ENCODE measurements at places on chromosomes 4 and X. TPM values are rescaled to one million over a fixed set of nuclear protein-coding genes. Genes with fewer than 3 reads are reported as not detected.

MMRN1 gene
- total RNA-seq, result not detected

- H3K4me1 ChIP-seq, result no peaks in the 10 kb centered on the region
- no peak overlapping the region for H3K27ac ChIP-seq
- no peaks in the 10 kb centered on the region for H3K36me3 ChIP-seq
- no peak for DNase-seq
Observed at GRCh38 chrX:11888421-11888820, 130.4 kb downstream of the MSL3 start.

GRCh38 chr4:81786766-81787165, 315.1 kb upstream of the RASGEF1B start:
- peaks cover 16% of the 10 kb centered on the region for H3K4me1 ChIP-seq
- H3K36me3 ChIP-seq, result no peaks in the 10 kb centered on the region
- H3K27ac ChIP-seq, result no peak overlapping the region
- no peak for DNase-seq
- H3K4me3 ChIP-seq, result no peak overlapping the region

DNA sequence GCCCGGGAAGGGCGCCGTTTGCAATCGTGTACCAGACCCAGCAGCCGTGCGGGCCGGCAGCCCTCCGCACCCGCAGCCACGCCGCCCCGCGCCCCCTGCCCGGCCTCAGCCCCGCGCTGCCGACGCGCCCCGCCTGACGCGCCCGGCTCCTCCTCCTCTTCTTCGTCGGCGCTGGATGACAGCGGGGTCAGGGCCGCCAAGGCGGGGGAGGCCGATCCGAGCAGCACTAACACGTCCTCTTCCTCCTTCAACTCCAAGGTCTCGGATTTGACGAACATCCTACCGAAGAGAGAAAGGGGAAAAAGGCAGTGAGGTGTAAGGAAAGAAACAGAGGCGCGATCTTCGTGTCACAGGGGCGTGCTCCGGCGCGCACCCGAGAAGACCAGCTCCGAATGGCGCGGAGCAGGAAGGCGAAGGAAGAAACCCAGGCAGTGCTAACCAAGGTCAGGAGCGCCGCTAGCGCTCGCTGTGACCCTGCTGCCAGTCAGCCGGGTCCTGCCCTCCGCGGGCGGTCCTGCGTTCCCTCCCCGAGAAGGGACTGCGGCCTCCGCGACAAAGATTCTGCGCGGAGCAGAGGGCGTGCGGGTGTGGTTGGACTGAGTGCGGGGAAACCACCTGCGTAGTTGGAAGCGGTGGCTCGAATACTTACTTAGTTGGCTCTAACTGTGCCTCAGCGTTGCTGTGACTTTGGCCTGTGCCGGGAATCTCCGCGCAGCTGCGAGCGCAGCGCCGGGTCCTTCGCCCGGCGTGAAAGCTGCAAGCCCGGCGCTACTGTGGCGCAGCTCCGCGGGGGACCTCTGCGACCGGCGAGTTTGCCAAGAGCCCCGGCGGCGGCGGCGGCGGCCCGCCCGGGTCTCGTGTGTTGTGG, 548 bp downstream of the NEUROG2 start:
- H3K4me1 ChIP-seq, result peaks cover 42% of the 10 kb centered on the region
- H3K36me3 ChIP-seq, result peaks cover 5% of the 10 kb centered on the region
- H3K27ac ChIP-seq, result no peak overlapping the region

GRCh38 chr4:128906581-128906980, 97.1 kb downstream of the JADE1 start:
- H3K4me3 ChIP-seq, result no peak overlapping the region
- DNase-seq, result no peak
- no peaks in the 10 kb centered on the region for H3K27me3 ChIP-seq

DNA sequence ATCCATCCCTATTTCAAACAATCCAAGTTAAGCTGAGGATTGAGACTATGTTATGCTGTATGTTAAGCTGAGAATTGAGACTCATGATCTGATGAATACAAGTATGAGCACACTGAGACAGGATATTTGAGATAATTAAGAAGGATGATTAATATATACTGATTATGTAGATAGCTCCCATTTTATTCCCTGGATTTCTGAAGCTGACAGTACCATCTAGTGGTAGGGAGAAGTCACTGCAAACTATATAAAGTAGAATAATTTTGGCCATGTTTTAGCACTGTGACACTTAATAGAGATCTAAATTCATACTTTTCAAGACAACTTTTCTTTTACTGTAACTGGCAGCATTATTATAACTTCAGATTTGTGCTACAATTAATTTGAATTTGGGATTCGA, 63.8 kb upstream of the HPRT1 start:
- peaks cover 9% of the 10 kb centered on the region for H3K36me3 ChIP-seq
- no peak overlapping the region for H3K27ac ChIP-seq
- no peaks in the 10 kb centered on the region for H3K27me3 ChIP-seq
- no peak for DNase-seq
- H3K4me1 ChIP-seq, result peaks cover 2% of the 10 kb centered on the region

DNA sequence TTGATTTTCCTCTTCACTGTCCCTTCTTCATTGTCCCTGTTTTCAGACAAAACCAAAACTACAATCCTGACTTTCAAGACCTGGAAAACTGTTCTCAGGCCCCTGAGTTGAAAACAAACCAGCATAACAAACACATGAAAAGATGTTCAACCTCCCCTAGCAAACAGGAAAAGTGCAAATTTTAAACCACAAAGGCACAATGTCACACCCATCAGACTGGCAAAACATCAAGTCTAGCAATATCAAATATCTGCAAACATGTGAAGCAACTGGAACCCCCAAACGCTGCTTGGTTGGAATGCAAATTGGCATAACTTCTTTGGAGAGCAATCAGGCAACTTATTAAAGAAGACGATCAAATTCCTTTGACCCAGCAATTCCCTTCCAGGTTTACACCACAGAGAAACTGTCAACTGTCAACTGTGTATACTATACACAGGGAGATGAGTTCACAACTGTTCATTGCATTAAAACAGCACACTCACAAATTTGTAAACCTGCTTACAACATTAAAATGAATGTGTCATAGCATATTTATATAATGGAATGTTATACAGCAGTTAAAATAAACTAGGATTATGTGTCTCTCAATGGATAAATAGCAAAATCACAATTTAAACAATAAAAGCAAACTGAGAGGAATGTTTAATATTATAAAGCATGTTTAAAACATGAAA, 7.0 kb downstream of the USP46 start:
- no peak overlapping the region for H3K4me3 ChIP-seq
- H3K36me3 ChIP-seq, result peaks cover 21% of the 10 kb centered on the region
- peak overlapping the region; percentile 8 for H3K27ac ChIP-seq
- no peak for DNase-seq
- H3K27me3 ChIP-seq, result no peaks in the 10 kb centered on the region

NXF2 gene
- not detected for total RNA-seq

IRS4 gene
- not detected for total RNA-seq

DNA sequence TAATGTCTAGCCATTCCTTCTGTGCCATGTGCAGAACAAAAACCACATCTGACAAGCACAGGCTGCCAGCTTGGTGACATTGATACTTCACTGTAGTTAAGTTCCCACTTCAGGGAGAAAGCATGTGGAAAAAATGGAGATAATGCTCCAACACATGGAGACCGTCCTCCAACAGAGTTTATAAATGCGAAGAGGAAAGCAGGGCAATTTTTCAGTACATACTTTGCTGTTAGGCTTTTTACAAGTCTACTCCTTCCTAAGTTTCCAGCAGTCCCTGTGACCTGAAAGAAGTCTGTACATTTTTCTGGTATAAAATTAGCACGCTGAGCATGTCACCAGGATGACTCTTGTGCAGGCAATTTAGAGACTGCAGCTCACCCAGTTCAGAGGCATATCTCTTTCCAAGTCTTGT, 766.9 kb upstream of the IGFBP7 start:
- H3K4me3 ChIP-seq, result no peak overlapping the region
- no peaks in the 10 kb centered on the region for H3K4me1 ChIP-seq
- DNase-seq, result no peak
- H3K27ac ChIP-seq, result no peak overlapping the region
- H3K36me3 ChIP-seq, result no peaks in the 10 kb centered on the region
- H3K27me3 ChIP-seq, result no peaks in the 10 kb centered on the region

DNA sequence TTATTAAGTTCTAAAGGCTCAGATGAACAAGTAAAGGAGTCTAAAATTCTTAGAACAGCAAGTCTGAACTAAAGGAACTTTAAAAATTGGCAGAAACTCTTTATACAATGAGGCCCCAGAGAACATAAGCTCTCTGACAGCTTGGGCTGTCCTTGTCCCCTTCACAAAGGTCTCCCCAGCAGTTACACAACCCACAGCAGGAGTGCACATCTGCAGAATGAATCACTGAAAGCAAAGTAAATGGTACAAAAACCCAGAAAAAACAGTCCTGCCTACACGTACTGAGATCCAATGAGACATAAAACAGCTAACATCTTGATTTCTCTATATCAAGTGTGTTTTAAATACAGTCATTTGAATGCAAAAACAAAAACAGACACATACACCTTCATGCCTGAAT, 18.7 kb downstream of the RBBP7 start:
- peak overlapping the region; percentile 51 for H3K27ac ChIP-seq
- no peaks in the 10 kb centered on the region for H3K27me3 ChIP-seq
- H3K4me3 ChIP-seq, result no peak overlapping the region
- H3K36me3 ChIP-seq, result peaks cover 37% of the 10 kb centered on the region
- no peak for DNase-seq

GRCh38 chrX:118637997-118638396, 89.4 kb upstream of the IL13RA1 start:
- H3K4me3 ChIP-seq, result no peak overlapping the region
- no peaks in the 10 kb centered on the region for H3K27me3 ChIP-seq
- H3K4me1 ChIP-seq, result peaks cover 3% of the 10 kb centered on the region
- H3K27ac ChIP-seq, result no peak overlapping the region

DNA sequence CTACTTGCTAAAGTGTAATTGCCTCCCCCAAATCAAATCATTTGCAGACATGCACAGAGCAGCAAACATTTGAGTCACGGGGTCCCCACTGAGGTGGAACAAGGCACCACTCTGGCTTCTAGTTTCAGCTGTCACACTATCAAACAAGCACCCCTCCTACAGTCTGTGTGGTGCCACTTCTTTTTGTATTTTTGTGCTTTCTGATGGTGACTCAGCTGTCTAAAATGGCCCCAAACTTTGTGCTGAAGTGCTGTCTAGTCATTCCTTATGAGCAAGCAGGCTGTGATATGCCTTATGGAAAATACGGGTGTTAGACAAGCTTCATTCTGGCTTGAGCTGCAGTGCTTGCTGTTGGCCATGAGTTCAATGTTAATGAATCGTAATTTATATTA, 15.4 kb downstream of the IGFBP7 start:
- DNase-seq, result no peak
- no peaks in the 10 kb centered on the region for H3K36me3 ChIP-seq
- H3K4me1 ChIP-seq, result no peaks in the 10 kb centered on the region
- no peak overlapping the region for H3K27ac ChIP-seq
- H3K27me3 ChIP-seq, result peaks cover 16% of the 10 kb centered on the region

NSUN7 gene
- total RNA-seq, result 0.10 TPM

- DNase-seq, result no peak
- H3K36me3 ChIP-seq, result peaks cover 3% of the 10 kb centered on the region
- H3K27ac ChIP-seq, result no peak overlapping the region
- no peak overlapping the region for H3K4me3 ChIP-seq
- no peaks in the 10 kb centered on the region for H3K27me3 ChIP-seq
- H3K4me1 ChIP-seq, result no peaks in the 10 kb centered on the region
Observed at GRCh38 chrX:96984538-96984937, 100.8 kb downstream of the RPA4 start.

- no peaks in the 10 kb centered on the region for H3K4me1 ChIP-seq
- H3K27me3 ChIP-seq, result peaks cover 1% of the 10 kb centered on the region
- H3K36me3 ChIP-seq, result no peaks in the 10 kb centered on the region
- no peak overlapping the region for H3K4me3 ChIP-seq
Observed at GRCh38 chrX:17496407-17496806, 121.4 kb downstream of the NHS start.

ANKRD50 gene
- 0.36 TPM for total RNA-seq

DNA sequence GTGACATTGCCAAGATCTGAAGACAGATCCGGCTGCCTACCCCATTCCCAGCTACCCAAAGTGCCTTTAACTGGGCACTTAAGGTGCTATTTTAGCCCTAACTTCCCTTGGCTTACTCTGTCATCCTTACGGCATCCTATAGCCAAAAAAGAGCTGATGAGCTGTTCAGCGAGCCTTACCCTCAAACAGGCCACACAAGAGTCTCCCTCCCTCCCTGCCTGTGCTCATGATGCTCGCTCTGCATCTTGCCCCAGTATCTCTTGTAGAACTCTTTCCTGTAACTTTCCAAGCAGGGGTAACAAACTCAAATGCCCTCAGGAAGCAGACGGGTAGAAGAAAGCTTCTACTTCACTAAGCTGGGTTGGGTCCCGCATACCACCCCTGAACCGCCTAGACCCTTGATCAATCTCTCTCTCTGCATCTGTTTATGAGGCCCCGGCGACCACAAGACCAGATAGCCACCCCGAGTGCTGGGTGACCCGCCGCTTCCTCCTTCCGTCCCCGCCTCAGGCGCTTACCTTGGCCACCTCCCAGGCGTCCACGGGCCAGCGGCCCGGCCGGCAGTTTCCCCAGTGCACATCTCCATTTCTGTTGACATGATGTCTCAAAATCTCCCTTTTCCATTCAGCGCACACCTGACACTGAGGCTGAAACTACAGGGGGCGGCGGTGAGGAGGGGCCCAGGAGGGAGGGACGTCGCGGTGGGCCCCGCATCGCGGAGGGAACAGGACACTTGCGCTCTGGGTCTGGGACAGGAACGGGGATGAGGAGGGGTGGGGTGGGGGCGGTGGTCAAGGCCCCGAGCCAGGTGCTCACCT, 663 bp downstream of the CXorf38 start:
- peaks cover 14% of the 10 kb centered on the region for H3K36me3 ChIP-seq
- peak overlapping the region; percentile 96 for H3K4me3 ChIP-seq
- peak overlapping the region; percentile 94 for H3K27ac ChIP-seq
- DNase-seq, result peak; percentile 41
- H3K4me1 ChIP-seq, result peaks cover 27% of the 10 kb centered on the region

ARHGEF6 gene
- 54.1 TPM for total RNA-seq

LPAR4 gene
- not detected for total RNA-seq

RAB40AL gene
- not detected for total RNA-seq

DNA sequence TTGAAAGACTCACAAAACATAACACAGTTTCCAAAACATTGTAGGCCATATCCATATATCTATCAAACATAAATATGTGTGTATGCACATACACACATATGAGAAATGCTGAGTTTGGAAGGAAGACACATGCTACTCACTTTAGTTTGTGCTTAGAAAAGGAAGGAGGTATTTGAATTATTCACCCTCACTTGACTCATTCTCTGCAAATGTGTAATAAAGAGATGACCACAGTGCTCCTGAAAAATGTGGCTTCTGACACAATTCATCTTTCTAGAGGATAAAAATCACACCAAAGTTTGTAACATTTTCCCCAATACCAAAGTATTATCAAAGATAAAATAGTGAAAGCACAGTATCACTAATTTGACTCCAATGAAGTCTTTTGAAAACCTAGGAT, 950.1 kb downstream of the FAT4 start:
- no peak overlapping the region for H3K27ac ChIP-seq
- no peak overlapping the region for H3K4me3 ChIP-seq
- no peaks in the 10 kb centered on the region for H3K4me1 ChIP-seq
- H3K36me3 ChIP-seq, result no peaks in the 10 kb centered on the region
- DNase-seq, result no peak

GRCh38 chrX:36087366-36087765, 167.8 kb downstream of the CFAP47 start:
- no peaks in the 10 kb centered on the region for H3K27me3 ChIP-seq
- no peak overlapping the region for H3K4me3 ChIP-seq
- H3K36me3 ChIP-seq, result no peaks in the 10 kb centered on the region
- no peak for DNase-seq
- H3K27ac ChIP-seq, result no peak overlapping the region

SLC9A6 gene
- total RNA-seq, result 14.3 TPM

All from activated CD4-positive, alpha-beta memory T cell treated with anti-CD3 and anti-CD28 coated beads for 36 hours (primary cell).